ENCODE measurements at places on chromosomes 2 and 18.

- DNase-seq = no peak
These were observed 166.0 kb downstream of the SRBD1 start for GRCh38 chr2:45445037-45445436.

GRCh38 chr2:153819501-153819900 lies 52.2 kb upstream of the GALNT13 start:
- DNase-seq = no peak

- DNase-seq = no peak
These were observed 64.1 kb downstream of the SOX11 start for GRCh38 chr2:5756272-5756671.

- DNase-seq = peak; percentile 59
These were observed at the start of gene GREB1L for GRCh38 chr18:21242141-21242779. Gene GREB1L, plus strand, starts transcription at chr18:21242232. Its CDS starts 141,287 bp downstream, at chr18:21383519.

GRCh38 chr18:34972765-34973414 lies 68.3 kb upstream of the MAPRE2 start:
- no peak for DNase-seq

- no peak for DNase-seq
These were observed 40.3 kb downstream of the TNFRSF11A start for GRCh38 chr18:62365420-62365819.

DNA sequence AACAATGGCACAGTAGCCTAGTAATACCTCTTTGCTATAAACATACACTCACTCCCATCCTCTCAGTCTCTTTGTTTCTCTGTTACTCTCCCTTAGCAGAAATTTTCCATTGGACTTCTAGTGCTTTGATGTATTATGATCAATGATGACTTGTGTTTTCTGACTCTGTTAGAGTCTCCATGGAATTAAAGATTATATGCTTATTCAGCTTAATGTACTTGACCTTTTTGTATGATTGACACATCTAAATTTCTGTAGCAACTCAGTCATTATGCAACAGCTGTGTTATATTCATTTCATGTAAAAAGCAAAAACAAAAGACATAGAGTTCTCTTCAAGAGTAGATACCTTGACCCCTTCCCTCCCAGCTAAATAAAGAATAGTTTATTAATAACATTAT lies 173.8 kb downstream of the SLC4A10 start:
- DNase-seq = no peak

- no peak for DNase-seq
These were observed 61.4 kb downstream of the DIPK1C start for GRCh38 chr18:74395648-74396154.

- DNase-seq = no peak
These were observed 150.9 kb downstream of the SMAD7 start for GRCh38 chr18:48799724-48800315.

DNA sequence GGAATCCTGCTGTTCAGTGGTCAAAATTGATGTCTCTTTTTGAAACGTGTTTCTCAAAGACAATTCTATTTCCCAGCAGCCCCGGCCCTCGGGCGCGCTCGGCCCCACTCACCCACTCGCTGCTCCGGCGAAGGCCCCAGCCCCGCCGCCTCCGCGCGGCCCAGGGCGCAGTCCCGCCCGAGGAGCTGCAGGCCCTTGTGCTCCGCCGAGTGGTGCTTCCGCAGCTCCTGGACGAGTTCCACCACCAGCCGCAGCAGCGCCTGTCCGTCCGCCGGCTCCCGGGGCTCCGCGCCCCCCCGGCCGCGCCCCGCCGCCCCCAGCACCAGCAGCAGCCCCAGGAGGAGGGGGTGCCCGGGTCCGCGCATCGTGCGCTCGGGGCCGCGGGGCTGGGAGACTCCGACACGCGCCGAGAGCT lies 413 bp downstream of the ALKAL2 start:
- DNase-seq = peak; percentile 38

DNA sequence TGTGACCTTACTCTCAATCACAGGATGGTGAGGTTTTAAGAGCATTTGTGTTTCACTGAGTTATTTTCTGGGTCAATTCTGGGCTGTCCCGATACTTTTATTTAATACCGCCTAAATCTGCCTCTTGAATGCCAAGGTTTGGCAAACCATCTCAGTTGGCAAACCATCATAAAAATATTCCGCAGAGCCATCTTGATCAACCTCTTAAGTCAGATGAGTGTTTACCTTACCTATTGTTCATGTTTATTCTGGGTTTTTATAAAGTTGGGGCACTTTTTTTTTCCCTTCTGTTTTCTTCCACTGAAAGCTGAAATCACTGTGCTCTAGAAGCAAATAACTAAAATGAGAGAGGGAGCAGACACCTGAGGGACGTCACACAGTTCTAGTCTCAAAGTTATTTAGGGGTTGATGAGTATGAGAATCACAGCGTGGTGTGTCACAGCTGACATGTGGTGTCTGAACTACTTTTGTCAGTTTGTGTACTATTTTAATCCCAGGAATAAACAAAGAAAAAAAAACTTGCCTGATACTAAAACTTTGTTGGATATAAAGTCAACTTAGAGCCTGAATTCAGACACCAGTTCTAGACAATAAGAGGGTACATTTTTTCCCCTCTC lies 48.6 kb downstream of the ETAA1 start:
- no peak for DNase-seq

GRCh38 chr2:39127973-39128372 lies 7.1 kb upstream of the SOS1 start:
- peak; percentile 63 for DNase-seq

GRCh38 chr2:158120102-158120501 lies 18.4 kb downstream of the UPP2 start:
- DNase-seq = no peak

DNA sequence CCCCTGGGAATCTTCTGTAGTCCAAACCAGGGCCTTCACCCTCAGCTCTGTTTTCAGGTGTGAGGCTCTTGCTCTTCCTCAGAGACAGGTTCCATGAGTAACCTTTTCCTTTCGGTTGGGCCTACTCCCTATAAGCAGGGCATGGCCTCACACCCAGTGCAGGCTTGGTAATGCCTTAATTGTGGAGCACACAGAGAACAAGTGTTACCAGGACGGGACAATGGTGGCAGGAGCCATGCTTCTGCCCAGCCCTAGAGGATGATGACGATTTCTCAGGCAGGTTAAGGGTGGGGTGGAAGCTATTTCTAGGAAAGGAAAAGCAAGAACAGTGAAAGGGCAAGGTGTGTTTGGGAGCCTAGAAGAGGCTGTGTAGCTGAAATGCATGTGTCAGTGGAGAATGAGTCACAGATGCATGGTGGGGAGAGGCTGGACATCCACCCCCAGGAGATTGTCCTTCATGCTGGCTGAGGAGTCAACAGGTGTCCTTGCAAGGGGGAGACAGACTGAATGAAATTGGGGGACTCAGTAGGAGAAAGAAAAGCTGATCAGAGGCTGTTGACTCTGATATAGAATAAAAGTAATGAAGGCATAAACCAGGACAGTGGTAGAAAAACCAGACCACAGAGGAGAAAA lies 22.0 kb upstream of the SERPINB12 start:
- DNase-seq = no peak

- DNase-seq = no peak
These were observed 62.8 kb downstream of the EMILIN2 start for GRCh38 chr18:2909431-2910140.

DNA sequence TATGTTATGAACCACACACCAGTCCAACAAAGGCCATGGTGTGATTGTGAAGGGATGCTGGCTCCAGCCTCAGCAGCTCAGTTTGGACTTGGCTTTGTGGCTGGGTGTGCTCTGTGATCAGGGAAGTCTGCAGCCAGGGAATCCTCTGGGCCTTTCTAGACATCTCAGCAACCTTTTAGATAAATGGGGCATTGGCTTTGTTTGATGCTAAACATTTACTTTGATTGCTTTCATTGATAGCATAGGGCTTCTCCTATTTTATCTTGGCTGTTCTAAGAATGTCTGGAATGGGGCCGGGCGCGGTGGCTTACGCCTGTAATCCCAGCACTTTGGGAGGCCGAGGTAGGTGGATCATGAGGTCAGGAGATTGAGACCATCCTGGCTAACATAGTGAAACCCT lies 104.5 kb downstream of the VAPA start:
- no peak for DNase-seq

GRCh38 chr2:205357732-205358131 lies 324.6 kb upstream of the NRP2 start:
- DNase-seq = no peak

DNA sequence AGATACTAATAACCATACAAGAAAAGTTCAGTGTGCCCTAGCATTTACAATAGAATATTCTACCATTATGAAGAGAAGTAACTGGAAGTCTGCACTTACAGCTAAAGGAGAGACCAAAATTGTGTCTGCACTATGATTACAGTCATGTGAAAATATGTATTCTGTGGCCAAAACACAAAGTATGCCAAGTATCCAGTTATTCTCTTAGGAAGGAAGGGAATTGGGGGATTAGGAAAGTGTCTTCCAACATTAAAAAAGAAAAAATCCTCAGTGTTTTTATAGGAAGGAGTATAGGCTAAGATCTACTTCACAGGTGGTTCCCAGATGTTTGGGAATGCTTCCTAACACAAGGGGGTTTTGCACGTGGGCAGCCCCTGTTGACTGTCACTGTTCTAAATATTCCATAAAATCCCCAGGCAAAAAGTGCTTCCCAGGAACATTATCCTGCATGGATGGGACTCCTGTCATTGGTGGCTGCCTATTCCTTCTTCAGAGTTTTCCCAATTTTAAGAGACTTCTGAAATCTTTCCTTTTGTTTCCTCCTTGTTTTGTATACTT lies 180.2 kb upstream of the KLHL29 start:
- no peak for DNase-seq

- no peak for DNase-seq
These were observed 261.4 kb upstream of the MEX3C start for GRCh38 chr18:51458861-51459260.

DNA sequence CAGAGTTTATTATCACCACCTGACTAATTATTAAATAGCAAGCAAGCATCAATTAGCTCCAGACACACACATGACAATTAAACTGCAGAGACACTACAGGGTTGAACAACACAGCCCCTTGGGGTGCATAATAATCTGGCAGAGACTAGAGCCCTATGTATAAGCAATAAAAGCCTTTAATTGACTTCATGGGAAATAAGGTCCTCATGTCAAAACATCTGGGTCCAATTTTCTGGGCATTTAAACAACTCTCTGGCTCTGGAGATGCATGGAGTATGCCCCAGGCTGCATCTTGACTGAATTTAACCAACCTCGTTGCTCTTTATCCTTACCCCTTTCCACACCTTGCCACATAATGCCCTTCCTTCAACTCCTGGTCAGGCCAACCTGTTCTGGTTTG lies 270.7 kb upstream of the THUMPD2 start:
- DNase-seq = no peak

GRCh38 chr2:141728886-141729285 lies 401.9 kb downstream of the LRP1B start:
- DNase-seq = no peak

DNA sequence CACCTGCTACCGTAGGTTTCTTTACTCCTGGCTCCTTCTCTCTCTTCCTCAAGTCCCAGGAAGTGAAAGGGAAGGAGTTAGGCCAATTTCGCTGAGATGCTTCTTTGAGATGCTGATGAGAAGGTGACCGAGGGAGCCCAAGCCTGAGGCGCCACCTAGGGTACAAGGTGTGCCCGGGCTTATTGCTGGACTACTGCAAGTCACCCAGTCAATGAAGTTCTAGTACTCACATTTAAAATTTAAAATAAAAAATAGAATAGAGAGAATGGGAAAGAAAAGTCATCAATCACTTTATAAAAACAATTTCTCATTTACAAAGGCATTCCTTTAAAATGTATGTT lies 45.3 kb downstream of the ACAA2 start:
- DNase-seq = peak; percentile 68

DNA sequence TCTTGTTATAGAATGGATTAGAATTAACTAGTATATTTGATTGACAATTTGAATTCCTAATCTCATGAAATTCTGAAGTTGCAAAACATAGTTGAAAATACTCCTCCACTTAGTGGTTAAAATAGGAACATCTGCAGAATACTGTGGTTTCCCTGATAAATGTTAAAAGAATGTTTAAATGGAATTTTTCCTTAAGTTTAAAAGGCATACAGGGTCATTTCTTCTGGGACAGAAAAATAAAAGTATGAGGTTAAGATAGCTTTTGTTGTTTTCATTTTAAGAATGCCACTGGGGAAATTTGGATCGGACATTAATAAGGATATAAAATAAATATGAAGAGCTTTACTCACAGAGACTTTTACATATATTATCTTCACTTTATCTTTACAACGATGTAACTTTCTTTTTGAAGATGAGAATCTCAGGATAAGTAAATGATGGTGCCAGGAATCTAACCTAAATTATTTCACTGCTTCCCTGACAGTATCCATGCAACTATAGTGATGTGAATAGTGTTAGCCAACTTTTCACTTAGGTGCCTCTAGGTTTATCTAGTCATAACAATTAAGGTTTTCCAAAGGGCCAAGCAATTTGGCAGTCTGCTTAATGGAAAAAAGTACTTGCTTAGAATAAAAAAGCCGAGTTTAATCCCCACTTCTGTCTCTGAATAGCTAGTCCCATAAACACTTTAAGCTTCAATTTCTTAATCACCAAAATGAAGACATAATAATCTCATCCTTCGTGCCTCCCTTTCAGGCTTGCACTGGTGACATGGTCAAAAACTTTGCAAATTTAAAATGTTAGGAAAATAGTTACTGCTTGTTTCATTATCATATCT lies 151.8 kb upstream of the STK17B start:
- peak; percentile 66 for DNase-seq

DNA sequence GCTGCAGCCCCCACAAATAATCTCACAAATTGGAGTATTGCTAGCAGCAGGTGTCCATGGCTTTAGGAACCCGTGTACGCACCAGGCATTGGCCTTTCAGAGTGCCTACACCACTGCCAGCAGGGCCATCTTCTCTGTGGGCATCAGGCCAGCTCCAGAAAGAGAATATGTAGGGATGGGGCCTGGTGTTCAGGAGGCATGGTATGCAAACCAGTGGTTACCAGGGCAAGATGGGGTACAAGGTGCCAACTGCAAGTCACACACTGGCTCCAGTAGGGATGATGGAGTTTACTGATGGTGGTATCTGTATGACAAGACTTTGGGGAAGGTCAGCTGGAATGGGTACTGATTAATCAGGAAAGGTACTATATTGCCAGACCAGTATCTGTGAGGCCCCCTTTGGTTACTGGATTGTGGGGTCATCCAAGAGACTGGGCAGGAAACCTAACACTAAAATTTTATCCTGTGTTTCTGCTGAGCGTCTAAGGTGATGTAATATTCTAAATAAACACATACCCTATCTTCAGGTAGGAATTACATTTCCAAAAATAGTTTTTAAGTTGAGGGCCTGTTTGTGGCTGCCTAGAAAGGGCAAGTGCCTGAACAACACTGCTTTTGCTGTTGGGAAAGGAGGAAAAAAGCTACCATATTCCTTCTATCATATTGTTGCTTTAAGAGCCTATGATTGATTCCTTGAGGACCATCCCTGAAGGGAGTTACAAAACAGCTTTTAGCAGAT lies 9.0 kb downstream of the CNOT9 start:
- DNase-seq = no peak

GRCh38 chr2:20650393-20650876 lies 463 bp downstream of the HS1BP3 start:
- peak; percentile 54 for DNase-seq

DNA sequence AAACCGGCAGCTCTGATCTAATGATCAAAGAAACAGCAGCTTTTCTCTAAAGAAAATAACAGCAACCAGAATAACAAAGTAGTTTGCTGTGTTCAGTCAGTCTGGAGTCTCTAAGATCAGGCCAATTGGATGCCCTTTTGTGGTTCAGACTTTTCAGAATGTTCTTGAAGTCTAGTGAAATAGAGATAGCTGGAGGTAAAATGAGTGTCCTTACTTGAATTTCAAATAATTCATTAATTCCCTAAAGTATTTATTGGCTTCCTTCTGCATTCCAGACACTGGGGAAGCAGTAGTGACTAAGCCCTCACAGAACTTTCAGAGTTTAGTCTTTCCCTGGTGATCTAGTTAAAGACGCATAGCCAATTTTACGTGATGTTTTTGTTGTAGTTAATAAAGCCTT lies 58.7 kb downstream of the C18orf54 start:
- DNase-seq = peak; percentile 90

All from fibroblast of mammary gland (primary cell).